K562 (cell line): ENCODE measurements at places on chromosomes 2 and 18. TPM values are rescaled to one million over a fixed set of nuclear protein-coding genes. Genes with fewer than 3 reads are reported as not detected.

The PLA2R1 gene
- under 0.01 TPM in 1 of 2 replicates, not detected in the other for polyA plus RNA-seq

The OR6B2 gene
- not detected in 2 replicates for polyA plus RNA-seq

The TSPYL6 gene
- polyA plus RNA-seq, result 6.2 and 7.1 TPM in 2 replicates

The NEURL3 gene
- not detected in 2 replicates for polyA plus RNA-seq

The CDH2 gene
- not detected in 2 replicates for polyA plus RNA-seq

The ELOA2 gene
- not detected in 2 replicates for polyA plus RNA-seq

The SLC8A1 gene
- not detected in 2 replicates for polyA plus RNA-seq

The CYTIP gene
- 0.03 and 0.22 TPM in 2 replicates for polyA plus RNA-seq

The CENPA gene
- polyA plus RNA-seq, result 43.6 and 46.2 TPM in 2 replicates

The C2orf72 gene
- polyA plus RNA-seq, result not detected in 2 replicates

The WNT10A gene
- polyA plus RNA-seq, result not detected in 2 replicates

The SLC5A7 gene
- not detected in 2 replicates for polyA plus RNA-seq

The GCG gene
- not detected in 2 replicates for polyA plus RNA-seq

The OTOS gene
- not detected in 2 replicates for polyA plus RNA-seq

The FAHD2A gene
- 30.4 and 38.3 TPM in 2 replicates for polyA plus RNA-seq
